ENCODE measurements at places on chromosomes 7 and 10.

DNA sequence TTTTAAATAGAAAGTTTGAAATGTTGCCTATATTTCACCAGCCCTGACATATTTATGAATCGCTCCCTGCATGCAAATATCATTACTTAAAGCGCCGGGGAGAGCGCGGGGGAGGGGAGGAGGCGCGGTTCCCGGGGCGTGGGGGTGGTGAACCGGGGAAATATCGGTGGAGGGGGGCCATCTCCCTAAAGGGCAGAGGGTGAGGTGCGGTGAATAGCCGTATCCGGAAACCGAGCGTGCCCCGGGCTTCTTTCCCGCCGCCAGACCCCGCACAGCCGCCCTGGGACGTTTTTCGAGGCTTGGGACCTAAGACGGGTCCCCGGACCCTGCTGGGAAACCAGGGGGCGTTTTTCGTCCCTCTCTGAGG is 6.9 kb upstream of the ZNF503 start:
- DNase-seq = no peak

DNA sequence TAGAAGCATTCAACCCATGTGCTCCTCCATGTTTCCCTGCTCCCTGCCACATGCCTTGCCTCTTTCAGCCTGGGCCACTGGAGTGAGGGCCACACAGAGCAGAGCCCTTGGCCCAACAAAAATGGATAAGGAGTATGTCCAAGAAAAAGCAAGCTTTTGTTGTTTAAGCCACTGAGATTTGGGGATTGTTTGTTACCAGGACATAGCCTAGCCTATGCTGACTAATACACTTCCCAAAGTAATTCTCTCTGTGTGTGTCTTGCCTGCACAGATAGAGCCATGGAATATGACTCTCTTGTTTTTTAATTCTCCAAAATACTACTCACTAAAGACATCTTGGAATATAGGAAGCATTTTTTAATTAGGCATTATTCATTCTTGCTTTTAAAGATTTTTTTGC is 13.5 kb upstream of the ITIH2 start:
- DNase-seq = no peak

GRCh38 chr10:43683451-43684291 is 35.0 kb upstream of the ZNF32 start:
- DNase-seq = no peak

- no peak for DNase-seq
Observed at GRCh38 chr7:46996972-46997371, 584.9 kb downstream of the TNS3 start.

- no peak for DNase-seq
Observed at GRCh38 chr7:120567204-120567603, 290.7 kb downstream of the TSPAN12 start.

DNA sequence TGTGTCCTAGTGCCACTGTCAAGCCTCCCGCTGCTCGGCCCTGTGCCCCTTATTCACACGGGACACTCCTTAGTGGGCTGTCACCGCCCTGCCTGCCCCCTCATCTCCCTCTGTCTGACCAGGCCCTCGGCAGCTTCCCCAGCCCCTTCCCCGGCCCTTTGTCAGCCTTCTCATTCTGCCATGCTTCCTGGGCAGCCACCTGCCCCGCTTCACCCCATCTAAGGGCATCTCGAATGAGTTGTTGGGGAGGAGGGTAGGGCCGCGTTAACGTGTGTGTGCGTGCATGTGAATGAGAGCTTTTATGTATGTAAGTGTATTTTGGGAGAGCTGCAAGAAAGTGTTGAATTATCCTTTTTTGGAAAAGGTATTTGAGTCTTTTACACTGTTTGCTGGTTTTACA is 49.7 kb downstream of the GTF2I start:
- no peak for DNase-seq

GRCh38 chr7:94632338-94633013 is 23.5 kb downstream of the SGCE start:
- no peak for DNase-seq

DNA sequence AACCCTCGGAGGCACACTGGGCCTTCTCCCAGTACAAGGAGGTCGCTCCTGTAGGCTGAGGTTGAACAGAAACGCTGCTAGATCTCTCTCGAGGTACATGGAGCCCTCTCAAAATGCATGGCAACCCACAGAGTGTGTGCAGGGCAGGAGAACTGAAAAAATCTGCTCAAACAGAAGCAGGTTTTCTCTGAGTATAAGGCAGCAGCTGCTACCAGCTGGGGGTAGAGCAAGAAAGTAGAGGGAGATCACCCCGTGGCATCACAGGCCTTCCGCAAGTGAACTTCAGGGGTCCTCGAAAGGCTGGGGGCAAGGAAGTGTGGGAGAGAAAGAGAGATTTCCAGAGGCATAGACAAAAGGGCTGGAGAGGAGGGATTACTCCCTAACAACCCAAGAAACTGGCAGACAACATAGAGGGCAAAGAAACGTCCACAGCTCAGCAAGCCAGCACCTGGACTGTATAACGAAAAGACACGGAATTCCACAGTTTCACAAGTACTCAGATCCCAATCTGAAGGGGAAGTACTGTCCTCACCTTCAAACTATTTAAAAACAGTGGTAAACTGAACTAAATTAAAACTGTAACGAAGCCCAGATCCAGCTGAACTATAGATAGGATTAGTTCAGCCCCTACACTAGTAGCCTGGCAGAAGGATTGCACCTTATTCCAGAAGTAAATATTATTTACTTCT is 299.2 kb downstream of the IPMK start:
- no peak for DNase-seq

- no peak for DNase-seq
Observed at GRCh38 chr10:123858077-123858681, 33.4 kb downstream of the CPXM2 start.

- no peak for DNase-seq
Observed at GRCh38 chr10:124688386-124688785, 55.8 kb downstream of the FAM53B start.

DNA sequence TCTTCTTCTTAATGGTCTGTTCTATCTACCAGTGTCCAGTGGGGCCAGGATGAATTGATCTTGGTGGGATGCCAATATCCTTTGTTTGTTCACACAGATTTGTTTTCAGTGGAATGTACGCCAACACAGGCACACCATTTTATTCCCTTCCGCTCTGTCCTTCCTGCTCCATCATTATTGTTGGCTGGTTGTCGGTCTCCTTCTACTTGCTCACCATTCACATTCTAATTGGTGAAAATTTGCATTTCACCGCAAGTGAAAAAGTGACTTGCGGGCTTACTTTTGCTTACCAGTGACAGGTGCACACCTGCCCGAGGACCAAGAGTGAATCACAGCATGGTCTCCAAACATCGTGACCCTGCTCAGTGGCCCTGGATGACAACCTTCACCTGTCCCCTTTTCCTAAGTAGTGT is 148.3 kb downstream of the NOC3L start:
- no peak for DNase-seq

DNA sequence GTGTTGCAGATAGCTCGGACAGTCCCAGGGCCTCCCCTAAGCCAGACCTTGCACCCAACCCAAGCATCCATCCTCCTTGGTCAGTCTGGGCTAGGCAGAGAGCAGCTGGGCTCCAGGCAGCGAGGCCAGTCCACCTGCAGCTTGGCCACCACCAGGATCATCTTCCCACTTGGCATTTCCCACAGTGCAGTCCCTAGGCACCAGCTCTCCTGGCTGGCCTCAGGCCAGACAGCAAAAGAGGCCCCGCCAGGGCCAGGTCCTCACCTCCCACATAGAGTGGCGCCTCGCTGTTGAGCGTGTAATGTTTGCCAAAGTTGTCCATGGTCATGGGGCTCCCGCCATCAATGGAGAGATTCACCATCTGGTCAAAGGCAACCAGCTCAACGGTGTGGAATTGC is 171.7 kb downstream of the LCOR start:
- no peak for DNase-seq

GRCh38 chr7:134302120-134302519 is 14.6 kb downstream of the SLC35B4 start:
- DNase-seq = no peak

- no peak for DNase-seq
Observed at GRCh38 chr10:1268831-1269230, 212.6 kb downstream of the WDR37 start.

DNA sequence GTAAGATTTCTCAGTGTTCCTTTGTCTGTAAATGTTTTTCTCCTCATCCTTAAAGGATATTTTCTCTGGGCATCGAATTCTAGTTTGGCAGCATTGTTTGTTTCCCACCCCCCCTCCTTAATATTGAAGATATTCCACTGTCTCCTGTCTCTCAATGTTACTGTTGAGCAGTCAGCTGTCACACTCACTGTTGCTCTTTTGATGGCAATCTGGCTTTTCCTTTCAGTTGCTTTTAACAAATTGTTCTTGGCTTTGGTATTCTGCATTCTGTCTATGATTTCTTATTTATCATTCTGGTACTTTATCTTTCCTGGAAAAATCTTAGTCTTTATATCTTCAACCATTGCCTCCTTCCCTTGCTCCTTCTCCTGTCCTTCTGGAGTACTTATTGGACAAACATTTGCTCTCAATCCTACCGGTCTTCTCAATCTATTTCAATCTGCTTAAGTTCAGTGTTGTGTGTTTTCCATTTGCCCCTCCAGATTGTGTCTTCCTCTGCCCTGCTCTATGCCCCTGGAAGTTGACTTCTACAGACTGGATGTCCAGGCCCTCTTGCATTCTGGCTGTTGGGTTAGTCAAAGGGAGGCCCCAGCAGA is 9.3 kb upstream of the GTPBP4 start:
- DNase-seq = no peak
